ENCODE measurements at places on chromosomes 2 and 18.

- no peak for DNase-seq
Measured at GRCh38 chr2:27303093-27304025, 4.9 kb downstream of the UCN start.

DNA sequence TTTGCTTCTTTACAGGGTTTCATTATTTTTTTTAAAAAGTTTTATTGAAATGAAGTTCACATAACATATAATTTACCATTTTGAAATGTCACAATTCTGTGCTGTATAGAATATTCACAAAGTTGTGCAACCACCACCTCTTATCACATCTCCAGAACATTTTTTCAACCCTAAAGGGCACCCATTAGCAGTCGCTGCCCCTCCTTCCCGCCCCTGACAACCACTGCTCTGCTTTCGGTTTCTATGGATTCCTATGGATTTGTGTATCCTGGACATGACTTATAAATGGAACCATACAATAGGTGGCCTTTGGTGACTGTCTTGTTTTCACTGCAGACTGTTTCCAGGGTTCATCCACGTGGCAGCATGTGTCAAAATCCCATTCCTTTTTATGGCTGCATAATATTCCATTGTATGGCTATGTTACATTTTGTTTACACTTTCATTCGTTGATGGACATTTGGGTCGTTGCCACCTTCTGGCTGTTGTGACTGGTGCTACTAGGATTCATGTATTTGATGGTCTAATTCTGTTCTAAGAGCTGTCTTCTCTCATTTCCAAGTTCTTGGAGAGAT is 52.6 kb downstream of the SH3BP4 start:
- no peak for DNase-seq

- DNase-seq, result no peak
Measured at GRCh38 chr2:223223156-223223555, 171.2 kb downstream of the KCNE4 start.

DNA sequence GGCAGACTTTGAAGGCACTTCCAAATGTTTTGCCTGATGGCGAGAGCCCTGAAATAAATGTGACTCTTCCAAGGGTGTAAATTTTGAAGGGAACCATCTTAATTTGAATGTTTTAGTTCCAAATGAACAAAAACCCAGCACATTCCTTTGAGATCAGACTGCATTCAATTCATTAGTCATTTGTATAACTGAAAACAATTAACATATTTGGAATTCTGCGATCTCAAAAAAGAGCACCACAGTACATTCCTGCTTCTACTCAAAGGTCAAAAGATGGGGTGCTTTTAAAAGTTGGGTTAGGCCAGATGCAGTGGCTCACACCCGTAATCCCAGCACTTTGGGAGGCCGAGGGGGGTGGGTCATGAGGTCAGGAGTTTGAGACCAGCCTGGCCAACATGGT is 38.2 kb upstream of the CHRNA1 start:
- DNase-seq, result no peak

- DNase-seq, result no peak
Measured at GRCh38 chr18:48030616-48031480, 100.4 kb upstream of the SMAD2 start.

DNA sequence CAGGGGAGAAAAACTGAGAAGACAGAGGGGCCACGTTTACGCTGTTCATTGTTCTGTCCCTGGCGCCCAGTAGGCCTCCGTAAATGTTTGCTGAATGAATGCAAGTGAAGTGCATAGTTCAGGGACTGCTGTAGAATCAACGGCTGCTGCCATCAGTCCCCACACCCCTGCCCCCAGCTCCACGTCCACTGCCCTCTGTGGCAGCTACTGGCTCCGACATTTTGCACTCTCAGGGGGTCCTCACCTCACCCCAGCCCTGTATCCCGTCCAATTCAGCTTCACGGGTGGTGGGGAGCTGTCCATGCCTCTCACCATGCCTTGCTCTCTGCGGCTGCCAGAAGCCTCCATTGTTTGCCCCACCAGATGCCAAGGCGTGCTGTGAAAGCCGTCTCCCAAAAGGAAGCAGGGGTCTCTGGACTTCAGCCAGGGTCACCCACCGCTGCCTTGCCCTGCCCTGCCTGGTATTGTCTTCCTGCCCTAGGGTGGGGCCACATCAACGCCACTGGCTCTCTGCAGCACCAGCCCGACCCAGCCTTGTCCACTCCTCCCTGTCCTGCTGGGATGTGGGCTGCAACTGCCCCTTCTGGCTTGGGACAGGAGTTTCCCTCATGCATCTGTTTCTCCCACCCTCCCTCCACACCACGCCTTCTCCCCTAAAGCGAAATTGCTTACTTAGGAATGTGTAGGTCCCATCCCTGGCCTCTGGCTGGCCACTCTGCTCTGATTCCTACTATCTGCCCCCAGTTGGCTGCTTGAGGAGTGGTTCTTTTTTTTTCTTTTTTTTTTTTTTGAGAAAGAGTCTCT is 86.0 kb downstream of the RHOB start:
- no peak for DNase-seq

DNA sequence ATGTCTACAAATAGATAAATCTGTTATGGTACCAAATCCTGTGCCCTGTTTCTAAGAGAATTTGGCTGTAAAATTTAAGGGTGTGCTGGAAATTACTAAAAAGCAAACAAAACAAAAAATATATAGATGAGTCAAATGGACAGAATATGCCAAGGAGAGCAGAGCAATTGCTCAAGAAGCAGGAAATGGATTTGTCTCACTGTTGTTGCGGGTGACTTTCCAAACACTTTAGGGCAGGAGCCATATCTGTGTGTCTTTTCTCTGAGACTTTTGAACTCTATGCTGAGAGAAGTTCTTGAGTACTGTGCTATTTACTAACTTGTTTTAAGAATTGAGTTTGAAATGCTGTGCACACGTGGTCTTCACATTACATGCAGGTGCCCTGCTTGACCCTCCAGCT is 221.7 kb downstream of the PHLPP1 start:
- DNase-seq, result no peak

- DNase-seq, result no peak
Measured at GRCh38 chr2:127516041-127516762, 10.1 kb downstream of the IWS1 start.

DNA sequence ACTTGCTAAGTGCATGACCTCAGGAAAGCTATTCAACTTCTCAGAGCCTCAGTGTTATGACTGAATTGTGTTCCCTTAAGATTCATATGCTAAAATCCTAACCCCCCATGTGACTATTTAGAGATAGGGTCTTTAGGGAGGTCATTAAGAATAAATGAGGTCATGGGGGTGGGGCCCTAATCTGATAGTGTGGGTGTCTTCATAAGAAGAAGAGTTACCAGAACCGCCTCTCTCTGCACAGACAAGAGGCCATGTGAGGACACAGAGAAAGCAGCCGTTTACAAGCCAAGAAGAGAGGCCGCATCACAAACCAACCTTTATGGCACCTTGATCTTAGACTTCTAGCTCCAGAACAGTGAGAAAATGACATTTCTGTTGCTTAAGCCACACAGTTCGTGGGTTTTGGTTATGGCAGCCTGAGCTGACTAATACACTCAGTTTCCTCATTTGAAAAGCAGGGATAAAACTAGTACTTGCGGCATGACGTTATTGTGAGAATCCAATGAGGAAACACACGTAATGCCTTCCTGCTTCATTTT is 9.9 kb downstream of the SH2D6 start:
- DNase-seq, result no peak

- no peak for DNase-seq
Measured at GRCh38 chr2:128269063-128269989, 49.3 kb downstream of the HS6ST1 start.

DNA sequence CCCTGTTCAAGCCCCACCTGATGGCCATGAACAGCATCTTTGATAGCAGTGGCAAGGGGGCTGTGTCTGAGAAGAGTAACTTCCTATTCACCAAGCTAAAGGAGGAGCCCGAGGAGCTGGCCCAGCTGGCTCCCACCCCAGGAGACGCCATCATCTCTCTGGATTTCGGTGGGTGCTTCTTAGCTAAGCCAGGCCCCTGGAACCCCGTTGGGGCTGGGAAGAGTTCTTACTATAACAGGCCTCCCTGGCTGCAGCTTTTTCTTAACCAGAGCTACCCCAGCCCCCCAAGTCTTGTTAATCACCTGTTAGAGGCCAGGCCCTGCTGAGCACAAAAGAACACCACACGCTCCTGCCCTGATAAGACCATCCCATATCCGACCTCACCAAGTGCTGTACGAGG is 79.4 kb downstream of the EPAS1 start:
- DNase-seq, result no peak

DNA sequence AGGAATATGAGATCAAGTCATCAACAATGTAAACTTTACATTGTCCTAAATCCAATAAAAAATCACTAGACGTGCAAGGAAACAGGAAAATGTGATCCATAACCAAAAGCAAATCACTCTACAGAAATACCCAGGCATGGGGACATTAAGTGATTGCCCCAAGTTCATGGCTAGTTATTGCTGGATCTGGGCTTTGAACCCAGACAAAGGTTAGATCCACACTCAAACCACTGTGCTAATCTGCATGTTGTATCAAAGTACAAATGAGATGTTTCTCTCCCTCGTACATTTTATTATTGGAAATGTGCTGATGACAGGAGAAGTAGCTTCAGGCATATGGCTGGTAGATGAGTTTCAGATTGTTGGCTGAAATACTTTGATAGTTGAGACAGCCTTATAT is 2.7 kb upstream of the ARL5A start:
- no peak for DNase-seq

Data from AG04450 (cell line).